MM.1S (cell line): ENCODE measurements at places on chromosomes 16 and 17.

DNA sequence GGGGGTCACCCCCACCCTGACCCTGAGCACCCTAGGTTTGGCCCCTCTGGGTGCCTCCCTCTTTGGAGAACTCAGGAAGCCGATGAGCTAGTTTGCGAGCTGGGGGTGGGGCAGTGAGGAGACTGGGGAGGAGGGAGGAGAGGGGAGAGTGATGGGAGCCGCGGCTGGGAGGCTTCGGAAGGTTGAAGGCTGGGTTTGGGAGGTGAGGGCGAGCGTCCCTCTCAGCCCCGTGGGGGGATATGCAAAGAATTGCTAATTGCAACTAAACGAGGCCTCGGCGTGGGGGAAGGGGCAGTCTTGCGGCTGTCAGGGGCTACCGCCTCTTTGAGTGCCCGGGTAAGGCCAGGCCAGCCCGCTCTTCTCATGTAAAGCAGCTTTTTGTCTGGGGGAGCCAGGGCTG lies 17.6 kb upstream of the FZD2 start:
- no peak for DNase-seq
- H3K27ac ChIP-seq = no peak overlapping the region
- H3K27me3 ChIP-seq = peaks cover 6% of the 10 kb centered on the region; the same call in 1 of the 2 replicates
- H3K4me1 ChIP-seq = peaks cover 6% of the 10 kb centered on the region
- H3K4me3 ChIP-seq = no peak overlapping the region

GRCh38 chr16:73771196-73772064 lies 525.2 kb upstream of the PSMD7 start:
- no peaks in the 10 kb centered on the region for H3K36me3 ChIP-seq
- H3K4me3 ChIP-seq = no peak overlapping the region
- no peaks in the 10 kb centered on the region for H3K4me1 ChIP-seq
- DNase-seq = no peak
- H3K27ac ChIP-seq = no peak overlapping the region
- no peaks in the 10 kb centered on the region for H3K27me3 ChIP-seq

DNA sequence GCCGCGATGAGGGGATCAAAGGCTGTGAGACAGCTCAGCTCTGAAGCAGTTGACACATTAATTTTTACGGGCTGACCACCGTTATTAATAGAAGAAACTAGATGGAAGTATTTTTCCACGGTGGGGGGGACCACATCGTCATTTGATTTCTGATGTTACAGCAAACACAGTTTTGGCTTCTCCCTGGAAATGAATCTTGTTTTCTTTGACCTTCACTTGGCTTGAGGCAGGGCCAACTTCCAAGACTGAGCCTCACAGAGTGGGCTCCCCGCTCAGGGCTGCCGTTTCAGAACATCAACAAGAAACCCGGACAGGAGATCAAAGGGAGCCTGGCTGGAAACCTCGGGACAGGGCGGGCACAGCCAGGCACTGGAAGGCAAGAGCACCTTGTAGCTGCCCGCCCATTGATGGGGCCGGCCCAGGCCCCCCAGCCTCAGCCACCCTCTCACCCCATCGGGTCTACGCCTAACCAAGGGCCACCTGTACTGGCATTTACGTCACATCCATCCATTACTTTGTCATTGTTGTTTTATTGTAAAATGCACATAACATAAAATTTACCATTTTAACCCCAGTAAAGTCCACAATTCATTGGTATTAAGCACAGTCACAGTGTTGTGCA lies 124.6 kb downstream of the C16orf95 start:
- no peaks in the 10 kb centered on the region for H3K27me3 ChIP-seq
- no peak for DNase-seq
- no peak overlapping the region for H3K27ac ChIP-seq

DNA sequence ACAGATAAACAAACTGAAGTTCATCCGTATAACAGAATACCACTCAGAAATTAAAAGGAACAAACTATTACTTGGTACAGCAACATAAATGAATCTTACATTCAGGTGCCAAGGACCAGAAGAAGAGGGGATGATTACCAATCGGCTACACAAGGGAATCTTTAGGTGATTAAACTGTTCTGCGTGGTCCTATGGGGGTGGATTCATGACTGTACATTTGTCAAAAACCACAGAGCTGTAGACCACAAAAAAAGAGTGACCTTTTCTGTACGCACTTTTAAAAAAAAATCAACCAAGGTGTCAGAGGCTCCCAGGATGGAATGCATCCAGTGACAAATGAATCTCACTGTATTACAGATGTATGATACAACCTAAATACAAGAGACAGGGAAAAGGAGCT lies 110.8 kb downstream of the CDYL2 start:
- no peaks in the 10 kb centered on the region for H3K27me3 ChIP-seq
- H3K27ac ChIP-seq = no peak overlapping the region
- H3K36me3 ChIP-seq = no peaks in the 10 kb centered on the region
- H3K4me3 ChIP-seq = no peak overlapping the region

DNA sequence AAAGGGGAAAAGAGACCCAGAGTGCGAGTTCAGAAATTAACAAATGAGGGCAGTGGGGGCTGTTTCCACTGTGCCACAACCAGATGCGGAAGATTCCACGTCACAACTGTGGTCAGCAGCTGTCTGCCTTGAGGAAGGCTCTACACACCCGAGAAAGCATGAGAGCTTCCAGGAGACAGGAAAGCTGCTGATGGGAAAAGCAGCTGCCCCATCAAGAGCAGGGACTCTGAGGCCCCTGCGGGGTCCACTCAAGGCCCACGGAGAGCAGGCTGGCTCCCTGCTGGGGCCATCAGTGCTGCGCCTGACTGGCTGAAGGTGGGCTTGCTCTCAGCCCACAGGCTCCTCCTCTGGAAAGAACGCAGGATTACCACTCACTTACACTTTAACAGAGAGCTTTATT lies 14.8 kb upstream of the TRAP1 start:
- no peaks in the 10 kb centered on the region for H3K4me1 ChIP-seq
- no peaks in the 10 kb centered on the region for H3K27me3 ChIP-seq

DNA sequence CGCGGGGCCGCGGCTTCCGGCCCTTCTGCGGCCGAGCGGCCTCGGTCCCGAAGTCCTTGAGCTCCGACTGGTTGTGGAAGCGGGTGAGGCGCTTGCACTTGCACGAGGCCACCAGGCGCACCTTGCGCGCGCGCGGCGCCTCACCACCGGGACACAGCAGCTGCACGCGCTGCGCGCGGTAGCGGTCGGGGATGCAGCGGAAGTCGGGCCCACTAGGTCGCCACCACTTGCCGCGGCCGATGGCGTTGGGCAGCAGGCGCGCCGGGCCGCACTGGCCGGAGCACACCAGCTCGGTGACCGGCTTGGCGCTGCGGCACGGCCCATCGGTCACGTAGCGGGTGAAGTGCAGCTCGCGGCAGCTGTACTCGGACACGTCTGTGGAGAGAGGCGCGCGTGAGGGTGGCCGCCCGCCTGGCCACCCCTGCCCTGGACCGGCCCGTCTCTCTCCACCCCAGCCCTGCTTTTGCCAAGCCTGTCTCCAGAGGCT lies 3.2 kb downstream of the SOST start:
- H3K27ac ChIP-seq = no peak overlapping the region
- H3K27me3 ChIP-seq = peaks cover 93% of the 10 kb centered on the region
- no peak overlapping the region for H3K4me3 ChIP-seq
- no peaks in the 10 kb centered on the region for H3K4me1 ChIP-seq

GRCh38 chr17:57080718-57081117 lies 4.3 kb upstream of the AKAP1 start:
- H3K4me1 ChIP-seq = peaks cover 35% of the 10 kb centered on the region
- no peaks in the 10 kb centered on the region for H3K36me3 ChIP-seq
- H3K4me3 ChIP-seq = no peak overlapping the region
- peak overlapping the region; percentile 42; the same call in 1 of the 2 replicates for H3K27ac ChIP-seq
- H3K27me3 ChIP-seq = no peaks in the 10 kb centered on the region

DNA sequence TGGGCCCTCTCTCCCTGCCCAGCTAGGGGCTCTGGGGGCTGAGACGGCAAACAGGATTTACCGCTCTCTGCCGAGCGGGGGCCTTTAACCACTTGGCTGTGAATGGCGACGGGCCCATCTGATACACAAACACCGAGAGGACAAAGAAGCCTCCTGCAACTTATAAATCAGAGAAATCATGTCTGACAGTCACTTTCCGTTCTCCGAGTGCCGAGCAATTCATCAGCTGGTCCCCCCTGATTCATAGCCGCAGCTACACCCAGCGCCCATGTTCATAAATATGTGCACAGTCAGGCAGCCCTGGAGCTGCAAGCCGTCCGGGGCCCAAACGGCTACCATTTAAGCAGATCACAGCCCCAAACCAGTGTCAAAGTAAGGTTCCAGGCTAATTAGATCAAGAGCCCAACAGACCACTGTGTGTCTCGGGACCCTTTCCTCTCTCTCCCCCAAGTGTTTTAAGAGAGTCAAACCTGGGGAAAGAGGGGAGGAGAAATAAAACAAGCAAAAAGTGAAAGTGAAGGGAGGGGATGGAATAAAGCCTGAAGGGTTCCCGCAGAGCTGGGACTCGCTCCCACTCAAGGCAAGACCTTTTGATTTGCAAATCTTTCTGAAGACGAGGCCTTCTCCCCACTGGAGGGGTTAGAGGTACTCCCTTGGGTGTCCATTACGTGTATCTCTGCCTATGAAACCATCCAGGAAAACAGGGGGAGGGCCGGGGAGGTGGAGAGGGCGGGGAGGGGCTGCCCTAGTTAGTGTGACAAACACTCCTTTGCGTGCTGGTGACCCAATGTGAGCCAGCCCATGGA lies 154.7 kb downstream of the C16orf78 start:
- H3K27me3 ChIP-seq = peaks cover 34% of the 10 kb centered on the region
- H3K4me3 ChIP-seq = no peak overlapping the region
- no peaks in the 10 kb centered on the region for H3K36me3 ChIP-seq
- DNase-seq = no peak
- no peak overlapping the region for H3K27ac ChIP-seq

- no peaks in the 10 kb centered on the region for H3K36me3 ChIP-seq
- no peaks in the 10 kb centered on the region; the same call in 1 of the 2 replicates for H3K27me3 ChIP-seq
- H3K27ac ChIP-seq = no peak overlapping the region
- DNase-seq = no peak
- no peak overlapping the region for H3K4me3 ChIP-seq
- H3K4me1 ChIP-seq = no peaks in the 10 kb centered on the region
Observed at GRCh38 chr16:51152691-51153576, 1.9 kb upstream of the SALL1 start.

GRCh38 chr16:84699147-84699711 lies 571 bp upstream of the USP10 start:
- H3K4me3 ChIP-seq = peak overlapping the region; percentile 60
- no peak for DNase-seq
- H3K36me3 ChIP-seq = no peaks in the 10 kb centered on the region
- no peaks in the 10 kb centered on the region for H3K27me3 ChIP-seq
- no peak overlapping the region for H3K27ac ChIP-seq
- 0 out of 2 replicates have a peak, but pooled peaks cover 2% of the 10 kb centered on the region for H3K4me1 ChIP-seq

- H3K4me1 ChIP-seq = no peaks in the 10 kb centered on the region
- H3K27me3 ChIP-seq = peaks cover 54% of the 10 kb centered on the region
- no peak overlapping the region for H3K27ac ChIP-seq
Observed at GRCh38 chr17:9026741-9027140, 5.4 kb downstream of the NTN1 start.

- no peak for DNase-seq
- H3K4me3 ChIP-seq = no peak overlapping the region
- H3K4me1 ChIP-seq = no peaks in the 10 kb centered on the region
- H3K27me3 ChIP-seq = no peaks in the 10 kb centered on the region
- H3K36me3 ChIP-seq = no peaks in the 10 kb centered on the region
- H3K27ac ChIP-seq = no peak overlapping the region
Observed at GRCh38 chr17:27862004-27862403, 31.2 kb downstream of the LYRM9 start.

GRCh38 chr17:16915752-16916556 lies 56.0 kb downstream of the TNFRSF13B start:
- no peaks in the 10 kb centered on the region for H3K36me3 ChIP-seq
- H3K4me3 ChIP-seq = peak overlapping the region; percentile 33; the same call in 1 of the 2 replicates
- H3K27ac ChIP-seq = peak overlapping the region; percentile 4; the same call in 1 of the 2 replicates
- H3K4me1 ChIP-seq = peaks cover 13% of the 10 kb centered on the region
- no peaks in the 10 kb centered on the region for H3K27me3 ChIP-seq
- DNase-seq = peak; percentile 84

- peak; percentile 75 for DNase-seq
- peaks cover 15% of the 10 kb centered on the region for H3K4me1 ChIP-seq
- H3K36me3 ChIP-seq = no peaks in the 10 kb centered on the region
- H3K4me3 ChIP-seq = peak within 1 kb of the TSS; percentile 78
Observed at GRCh38 chr17:31313982-31314781, at the start of gene EVI2B. Gene EVI2B, minus strand, starts transcription at chr17:31314054. Its CDS starts 8,445 bp downstream, at chr17:31305609.

DNA sequence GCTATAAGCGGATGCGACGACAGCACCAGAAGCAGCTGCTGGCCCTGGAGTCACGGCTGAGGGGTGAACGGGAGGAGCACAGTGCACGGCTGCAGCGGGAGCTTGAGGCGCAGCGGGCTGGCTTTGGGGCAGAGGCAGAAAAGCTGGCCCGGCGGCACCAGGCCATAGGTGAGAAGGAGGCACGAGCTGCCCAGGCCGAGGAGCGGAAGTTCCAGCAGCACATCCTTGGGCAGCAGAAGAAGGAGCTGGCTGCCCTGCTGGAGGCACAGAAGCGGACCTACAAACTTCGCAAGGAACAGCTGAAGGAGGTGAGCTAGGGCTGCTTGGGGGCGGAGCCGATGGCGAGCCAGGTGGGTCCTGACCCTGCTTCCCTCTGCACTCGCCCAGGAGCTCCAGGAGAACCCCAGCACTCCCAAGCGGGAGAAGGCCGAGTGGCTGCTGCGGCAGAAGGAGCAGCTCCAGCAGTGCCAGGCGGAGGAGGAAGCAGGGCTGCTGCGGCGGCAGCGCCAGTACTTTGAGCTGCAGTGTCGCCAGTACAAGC lies 10.1 kb downstream of the HIRIP3 start:
- no peaks in the 10 kb centered on the region for H3K27me3 ChIP-seq
- H3K4me1 ChIP-seq = no peaks in the 10 kb centered on the region
- H3K27ac ChIP-seq = no peak overlapping the region
- H3K36me3 ChIP-seq = peaks cover 10% of the 10 kb centered on the region; the same call in 1 of the 2 replicates
- DNase-seq = no peak
- H3K4me3 ChIP-seq = no peak overlapping the region

DNA sequence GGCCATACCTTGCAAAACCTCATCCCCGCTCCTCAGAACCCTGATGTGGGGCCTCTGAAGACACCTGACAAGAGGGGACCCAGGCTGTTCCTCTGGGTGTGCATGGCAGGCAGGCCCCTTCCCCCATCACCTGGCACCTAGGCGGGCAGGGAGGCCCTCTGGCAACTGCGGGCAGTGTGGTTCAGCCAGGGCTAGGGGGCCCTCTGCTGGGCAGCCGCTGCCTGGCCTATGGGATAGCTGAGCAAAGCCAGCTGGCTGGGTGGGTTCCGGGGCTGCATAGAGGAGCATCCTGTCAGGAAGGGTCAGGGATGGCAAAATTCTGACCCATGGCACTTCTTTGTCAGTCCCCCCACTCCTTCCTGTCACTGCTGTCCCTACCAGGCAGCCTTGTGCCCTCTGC lies 228.7 kb upstream of the ASIC2 start:
- no peak overlapping the region for H3K27ac ChIP-seq
- no peak overlapping the region for H3K4me3 ChIP-seq
- H3K27me3 ChIP-seq = no peaks in the 10 kb centered on the region
- DNase-seq = no peak

DNA sequence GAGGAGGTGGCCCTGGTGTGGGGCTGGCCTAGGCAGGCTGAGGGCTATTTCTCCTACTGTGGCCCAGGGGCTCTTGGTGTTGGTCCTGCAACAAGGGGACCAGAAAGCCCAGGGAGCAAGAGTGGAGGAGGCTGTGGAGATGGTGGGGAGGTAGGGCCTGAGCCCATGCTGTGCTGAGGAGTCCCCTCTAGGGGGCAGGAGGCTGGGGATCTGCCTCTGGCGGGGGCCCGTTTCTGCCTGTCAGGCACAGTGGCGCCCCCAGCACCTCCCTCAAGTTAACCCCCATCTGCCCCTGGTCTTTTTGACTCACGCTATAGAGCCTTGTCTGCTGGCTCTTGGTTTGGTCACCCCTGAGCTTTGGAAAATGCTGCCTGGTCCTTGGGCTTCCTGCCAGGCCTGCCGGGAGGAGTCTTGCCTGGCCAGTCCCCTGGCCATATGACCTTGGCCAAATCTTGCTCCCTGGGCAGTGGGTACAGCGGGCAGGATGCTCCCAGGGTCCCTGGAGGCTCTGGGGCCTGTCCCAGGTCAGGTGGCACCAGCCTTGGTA lies 5.9 kb downstream of the BAIAP2 start:
- no peak overlapping the region for H3K4me3 ChIP-seq
- H3K4me1 ChIP-seq = no peaks in the 10 kb centered on the region
- no peaks in the 10 kb centered on the region for H3K36me3 ChIP-seq
